Stimulated activated CD4-positive, alpha-beta T cell treated with anti-CD3 and anti-CD28 coated beads, Interleukin-15, amount 100 ng/mL, for 1 hour (primary cell): ENCODE measurements at places on chromosomes 2 and 18.

DNA sequence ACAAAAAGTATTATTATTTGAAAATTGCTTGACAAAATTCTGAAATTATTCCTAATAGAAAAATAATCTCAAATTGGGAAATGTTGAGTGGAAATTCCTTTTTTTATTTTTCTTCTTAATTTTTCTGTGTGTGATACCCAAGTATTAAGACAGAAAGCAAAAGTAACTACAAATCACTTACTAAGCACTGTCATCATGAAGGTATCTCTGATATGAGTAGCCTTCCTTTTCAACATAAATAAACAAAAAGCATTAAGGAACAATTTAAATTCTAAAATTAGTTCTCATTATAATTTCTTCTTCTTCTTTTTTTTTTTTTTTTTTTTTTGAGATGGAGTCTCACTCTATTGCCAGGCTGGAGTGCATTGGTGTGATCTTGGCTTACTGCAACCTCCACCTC, 174.2 kb upstream of the RBMS1 start:
- DNase-seq = no peak

DNA sequence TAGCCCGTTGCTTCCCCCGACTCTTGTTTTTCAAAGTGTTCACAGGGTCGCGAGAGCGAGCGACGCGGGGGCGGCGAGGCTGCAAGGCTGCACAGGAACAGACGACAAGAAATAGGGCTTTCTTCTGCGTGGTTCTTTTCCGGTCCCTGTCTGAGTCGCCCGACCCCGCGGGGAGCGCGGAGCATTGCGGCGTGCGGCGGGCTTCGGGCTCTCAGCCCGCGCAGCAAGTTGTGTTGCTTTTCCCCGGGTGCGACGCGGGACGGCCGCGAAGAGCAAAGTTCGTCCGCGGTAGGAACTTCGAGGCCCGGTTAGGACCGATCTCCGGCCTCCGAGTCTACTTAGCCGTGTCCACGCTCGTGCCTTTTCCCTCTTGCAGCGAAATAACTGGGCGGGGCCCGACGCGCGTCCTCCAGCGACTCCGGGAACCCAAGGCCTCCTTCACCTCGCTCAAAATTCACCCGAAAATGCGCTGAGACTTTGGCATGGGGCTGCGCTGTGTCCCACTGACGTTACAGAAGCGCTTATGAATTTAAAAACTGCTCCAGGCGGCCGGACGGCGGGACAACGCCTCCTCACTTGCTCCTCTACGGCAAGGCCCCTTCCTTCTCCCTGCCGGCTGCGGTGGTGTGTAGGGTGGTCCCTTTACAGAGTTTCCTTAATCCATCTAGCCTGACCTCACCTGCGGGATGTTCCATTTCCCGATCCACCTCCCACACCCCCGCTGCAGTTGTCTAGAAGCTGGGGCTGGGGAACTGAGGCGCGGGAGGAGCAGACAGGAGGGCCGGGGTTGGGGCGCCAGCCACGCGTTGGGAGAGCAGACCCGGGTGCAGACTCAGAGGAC, 1.5 kb upstream of the BCL2L11 start:
- DNase-seq = no peak

DNA sequence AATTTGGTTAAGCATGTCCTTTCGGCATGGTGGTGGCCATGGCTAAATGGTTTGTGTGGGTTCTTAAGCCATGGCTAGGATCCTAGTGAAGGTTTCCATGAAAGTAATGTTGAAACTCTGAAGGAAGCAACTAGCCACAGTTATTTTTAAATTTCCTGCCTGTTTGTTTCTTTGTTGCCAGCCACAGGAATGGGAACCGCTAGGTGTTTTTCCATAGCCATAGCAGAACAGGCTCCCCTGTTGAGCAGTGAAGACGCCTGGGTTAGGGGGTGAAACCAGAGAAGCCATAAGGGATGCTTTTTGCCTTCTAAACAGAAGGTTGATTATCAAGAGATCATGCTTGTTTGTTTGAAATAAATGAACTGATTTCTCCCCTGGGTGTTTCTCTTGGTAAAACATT, 60.1 kb upstream of the CHMP1B start:
- DNase-seq = no peak

DNA sequence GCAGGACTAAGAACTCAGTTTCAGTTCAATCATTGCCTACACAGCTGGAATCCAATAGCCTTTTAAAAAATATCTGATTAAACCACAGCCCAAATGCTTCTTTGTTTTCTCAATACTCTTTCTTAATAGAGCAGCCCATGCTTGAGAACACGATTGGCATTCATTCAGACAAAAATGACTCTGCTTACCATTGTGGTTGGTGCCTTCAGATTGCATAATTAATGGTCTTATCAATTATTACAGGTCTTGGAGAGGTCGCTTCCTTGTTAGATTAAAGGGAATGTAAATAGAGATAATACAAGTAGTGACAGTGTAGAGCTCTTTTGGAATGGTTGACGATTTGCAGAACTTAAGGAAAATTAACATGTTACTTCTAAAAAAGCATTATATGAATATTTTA, 107.2 kb downstream of the RNF152 start:
- no peak for DNase-seq

DNA sequence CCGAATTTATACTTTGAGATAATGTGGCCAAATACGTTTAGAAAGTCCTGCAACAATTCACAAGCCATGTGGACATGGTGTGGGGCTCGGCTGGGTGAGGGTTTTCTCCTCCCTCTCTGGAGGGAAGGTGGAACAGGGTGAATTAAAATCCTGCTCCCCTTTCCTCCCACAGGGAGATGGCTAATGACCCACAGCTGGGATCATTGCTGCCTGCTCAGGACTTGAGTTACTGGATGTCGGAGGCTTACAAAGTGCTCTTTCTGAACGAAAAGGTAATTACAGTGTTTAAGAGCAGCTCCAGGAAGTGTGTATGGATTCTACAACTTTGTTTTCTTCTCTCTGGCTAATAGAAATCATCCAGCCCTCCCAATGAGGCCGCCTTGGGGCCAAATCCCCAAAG, 97.9 kb upstream of the ALKAL2 start:
- no peak for DNase-seq

GRCh38 chr2:50722776-50723175, 309.2 kb downstream of the NRXN1 start:
- DNase-seq = no peak

- DNase-seq = no peak
Measured at GRCh38 chr2:47172922-47173695, 18.0 kb upstream of the STPG4 start.
